ENCODE measurements at places on chromosomes 1 and 21.

DNA sequence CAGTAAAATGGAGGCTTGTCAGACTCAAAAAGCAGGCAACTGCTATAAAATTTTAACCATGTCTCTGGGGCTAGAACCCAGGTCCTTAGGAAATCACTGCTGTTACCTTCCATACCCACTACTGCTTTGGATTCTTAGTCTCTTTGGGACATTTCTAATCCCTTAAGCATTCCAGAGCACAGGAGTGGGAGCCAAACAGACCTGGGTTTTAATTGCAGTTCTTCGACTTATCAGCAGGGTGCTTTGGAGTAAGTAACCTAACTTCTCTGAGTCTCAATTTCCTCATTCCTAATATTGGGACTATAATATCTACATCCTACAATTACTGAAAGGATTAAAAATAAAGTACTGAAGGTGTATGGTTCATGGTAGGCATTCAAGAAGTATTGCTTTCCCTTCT, 161.0 kb upstream of the BEND5 start:
- no peak for DNase-seq

DNA sequence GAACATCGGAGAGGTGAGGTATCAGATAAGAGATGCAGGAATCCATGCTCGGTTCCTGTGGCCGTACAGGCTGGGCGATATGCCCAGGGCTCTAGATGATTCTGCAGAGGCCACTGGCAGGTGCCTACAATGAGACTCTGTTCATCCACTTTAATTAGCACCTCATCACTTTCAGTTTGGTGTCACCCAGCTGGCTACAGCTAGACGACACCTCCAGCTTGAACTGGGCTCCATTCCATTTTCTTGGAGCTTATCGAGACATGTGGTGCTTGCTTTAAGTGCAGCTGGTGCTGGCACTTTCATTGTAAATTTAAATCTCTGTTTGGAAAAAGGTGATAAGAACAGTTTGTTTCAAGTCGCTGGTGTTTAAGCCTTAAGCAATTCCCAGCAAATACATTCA, 322.5 kb upstream of the ADGRL2 start:
- DNase-seq: no peak

DNA sequence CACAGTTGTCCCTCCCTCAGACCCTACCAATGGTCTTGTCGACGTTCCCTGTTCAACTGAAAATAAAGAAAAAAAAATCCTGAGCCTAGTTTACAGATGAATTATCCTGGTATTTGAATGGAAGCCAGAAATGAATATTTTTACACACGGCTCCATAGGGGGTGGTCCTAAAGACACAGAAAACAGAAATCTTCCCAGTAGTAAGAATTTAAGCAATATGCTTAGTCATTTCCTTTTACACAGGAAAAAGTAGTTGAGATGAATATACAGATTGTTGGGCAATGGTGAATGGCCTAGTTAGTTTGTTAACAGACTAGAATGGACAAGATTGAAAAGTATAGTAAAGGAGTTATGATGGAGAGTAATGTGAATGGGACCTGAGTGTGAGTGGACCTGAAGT, 67.4 kb downstream of the RGS18 start:
- DNase-seq: no peak

- DNase-seq: no peak
Measured at GRCh38 chr1:240401731-240402130, 210.2 kb downstream of the GREM2 start.

GRCh38 chr1:76477156-76477555, 390.1 kb upstream of the ST6GALNAC5 start:
- DNase-seq: no peak

DNA sequence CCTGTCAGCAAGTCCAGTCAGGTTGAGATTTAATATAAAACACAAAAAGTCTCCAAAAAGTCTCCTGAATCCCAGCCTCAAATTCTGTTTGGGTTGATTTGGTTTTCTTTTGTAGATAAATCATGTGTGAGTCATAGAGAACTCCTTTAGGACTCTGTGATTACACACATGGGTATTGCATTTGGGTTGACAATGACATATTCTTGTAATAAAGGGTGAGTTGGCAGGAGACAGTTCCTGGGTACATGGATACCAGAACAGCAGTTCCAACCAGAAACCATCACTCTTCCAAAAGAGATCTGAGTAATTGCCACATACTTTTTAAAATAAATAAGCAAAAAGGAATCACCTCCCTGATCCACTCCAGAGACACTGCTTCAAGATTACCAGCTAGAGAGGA, 8.9 kb downstream of the CR2 start:
- no peak for DNase-seq

- no peak for DNase-seq
Measured at GRCh38 chr1:103547840-103548239, 22.3 kb downstream of the RNPC3 start.

- no peak for DNase-seq
Measured at GRCh38 chr1:206471415-206471801, 1.1 kb downstream of the IKBKE start.

DNA sequence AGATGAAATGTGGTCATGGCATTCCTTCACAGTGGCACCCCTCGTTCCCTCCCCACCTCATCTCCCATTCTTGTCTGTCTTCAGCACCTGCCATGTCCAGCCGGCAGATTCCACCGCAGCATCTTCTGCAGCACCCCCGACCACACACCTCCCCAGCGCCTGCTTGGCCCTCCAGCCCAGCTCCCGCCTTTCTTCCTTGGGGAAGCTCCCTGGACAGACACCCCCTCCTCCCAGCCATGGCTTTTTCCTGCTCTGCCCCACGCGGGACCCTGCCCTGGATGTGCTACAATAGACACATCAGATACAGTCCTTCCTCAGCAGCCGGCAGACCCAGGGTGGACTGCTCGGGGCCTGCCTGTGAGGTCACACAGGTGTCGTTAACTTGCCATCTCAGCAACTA, 67.1 kb upstream of the FAM3B start:
- DNase-seq: no peak

- DNase-seq: no peak
Measured at GRCh38 chr1:66166753-66167152, 367.2 kb upstream of the SGIP1 start.

DNA sequence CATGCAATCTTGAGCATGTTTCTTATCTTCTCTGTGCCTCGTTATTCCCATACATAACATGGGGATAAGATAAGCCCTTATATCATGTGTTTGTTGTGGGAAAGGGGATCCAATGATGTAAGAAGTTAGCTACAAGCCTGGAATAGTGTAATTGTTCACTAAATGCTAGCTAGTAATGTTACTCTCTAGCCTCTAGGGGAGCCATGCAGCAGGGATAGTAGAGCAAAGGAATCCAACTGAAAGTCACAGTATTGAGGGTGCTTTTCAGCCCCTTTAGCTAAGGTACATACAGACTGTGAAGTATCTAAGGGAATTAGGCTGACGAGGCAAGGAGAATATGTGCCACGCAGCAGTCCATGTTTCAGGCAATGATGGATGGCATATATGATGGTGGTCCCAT, 46.9 kb downstream of the IL23R start:
- DNase-seq: no peak

DNA sequence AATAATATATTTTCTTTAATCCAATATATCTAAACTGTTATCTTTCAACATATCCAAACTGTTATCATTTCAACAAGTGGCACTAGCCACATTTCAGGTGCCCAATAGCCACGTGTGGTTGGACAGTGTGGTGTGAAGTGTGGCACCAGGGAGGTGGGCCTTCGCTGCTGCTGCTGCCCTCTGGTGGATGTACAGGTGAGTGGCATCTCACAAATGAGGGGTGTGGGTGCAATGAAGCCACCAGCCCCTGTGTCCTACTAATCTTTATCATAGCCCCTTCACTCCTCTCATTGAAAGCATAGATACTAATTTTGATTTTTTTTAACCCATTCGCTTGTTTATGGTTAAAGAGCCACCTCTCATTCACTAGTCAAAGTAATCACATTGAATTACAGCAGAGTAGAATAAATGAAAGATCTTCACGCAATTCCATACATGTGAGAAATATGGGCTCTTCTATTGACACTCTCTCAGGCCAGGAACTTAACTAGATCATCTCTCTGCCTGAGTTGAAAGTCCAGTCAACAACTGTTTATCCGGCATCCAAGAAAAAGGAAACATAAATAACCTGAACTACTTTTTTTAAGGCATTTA, 499.2 kb downstream of the OMA1 start:
- no peak for DNase-seq
